ENCODE measurements at places on chromosomes 2 and 18. TPM values are rescaled to one million over a fixed set of nuclear protein-coding genes. Genes with fewer than 3 reads are reported as not detected.

- no peak for DNase-seq
These were observed 44.6 kb upstream of the AAK1 start for GRCh38 chr2:69687971-69688611.

GRCh38 chr2:222797261-222797660 lies 63.6 kb upstream of the ACSL3 start:
- peak; percentile 29 for DNase-seq

DNA sequence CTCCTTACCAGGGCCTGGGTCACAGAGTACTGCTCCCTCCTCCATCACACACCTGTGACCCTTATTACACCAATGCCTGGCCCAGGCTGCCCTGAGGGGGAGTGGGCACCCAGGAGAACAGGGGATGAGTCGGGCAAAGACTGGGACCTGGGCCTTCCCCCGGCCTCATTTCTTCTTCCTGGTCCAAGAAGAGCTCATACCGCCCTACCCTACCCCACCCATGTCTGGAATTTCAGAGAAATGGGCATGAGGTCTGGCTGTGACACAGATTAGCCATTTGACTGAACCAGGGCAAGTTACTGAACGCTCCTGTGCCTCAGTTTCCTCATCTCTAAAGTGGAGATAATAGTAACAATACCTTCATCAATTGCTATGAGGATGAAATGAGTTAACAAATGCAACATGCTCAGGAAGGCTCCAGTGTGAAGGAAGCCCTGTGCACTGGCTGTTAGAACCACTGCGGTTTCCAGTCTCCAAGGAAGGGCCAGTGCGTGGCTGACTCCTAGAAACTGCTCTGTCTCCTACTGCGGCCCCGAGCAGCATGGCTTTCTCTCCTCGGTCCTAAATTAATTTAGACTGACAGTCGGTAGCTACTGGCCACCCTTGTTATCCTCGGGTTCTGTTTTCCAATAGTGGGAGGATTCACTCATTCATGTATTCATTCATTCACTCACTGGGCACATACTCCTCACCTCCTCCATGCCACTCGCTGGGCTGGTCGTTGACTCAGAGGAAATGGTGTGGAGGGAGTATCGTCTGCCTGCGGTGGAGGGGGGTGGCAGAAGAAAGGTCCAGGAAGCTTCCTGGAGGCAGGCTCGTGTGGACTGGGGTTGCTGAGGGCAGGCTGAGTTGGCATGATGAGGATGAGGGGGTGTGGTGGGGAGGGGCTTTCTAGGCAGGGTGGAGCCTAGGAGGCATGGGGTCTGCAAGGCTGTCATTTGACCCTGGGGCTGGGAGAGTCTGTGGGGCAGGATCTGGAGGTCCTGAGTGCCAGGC lies 175.6 kb downstream of the GLI2 start:
- DNase-seq = peak; percentile 63

DNA sequence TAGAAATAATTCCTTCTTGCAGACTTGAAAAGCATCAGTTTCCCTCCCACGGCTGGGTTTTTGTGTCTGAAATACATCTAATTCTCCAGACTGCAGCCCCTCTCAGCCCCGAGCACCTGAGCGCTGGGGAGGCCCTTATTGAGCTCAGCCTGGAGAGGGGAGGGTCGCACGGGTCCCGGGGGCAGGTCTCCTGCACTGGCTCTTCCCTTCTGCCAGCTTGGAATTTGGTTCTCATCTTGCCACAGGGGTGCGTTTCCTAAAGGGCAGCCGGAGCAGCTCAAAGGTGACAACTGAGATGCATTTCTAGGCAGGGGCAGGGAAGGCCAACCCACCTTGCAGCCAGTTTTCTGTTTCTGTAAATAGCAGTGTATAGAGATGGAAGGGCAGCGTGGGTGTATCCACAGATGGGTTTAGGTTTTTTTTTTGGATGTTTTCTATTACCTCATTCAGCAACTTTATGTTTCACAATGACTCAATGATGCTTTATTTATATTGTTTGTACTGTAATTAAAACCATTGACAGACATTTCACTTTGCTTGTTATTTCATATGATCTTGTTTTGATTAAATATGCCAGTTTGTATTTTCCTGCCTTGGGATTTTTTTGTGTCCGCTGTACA lies 37.0 kb downstream of the GBX2 start:
- no peak for DNase-seq

DNA sequence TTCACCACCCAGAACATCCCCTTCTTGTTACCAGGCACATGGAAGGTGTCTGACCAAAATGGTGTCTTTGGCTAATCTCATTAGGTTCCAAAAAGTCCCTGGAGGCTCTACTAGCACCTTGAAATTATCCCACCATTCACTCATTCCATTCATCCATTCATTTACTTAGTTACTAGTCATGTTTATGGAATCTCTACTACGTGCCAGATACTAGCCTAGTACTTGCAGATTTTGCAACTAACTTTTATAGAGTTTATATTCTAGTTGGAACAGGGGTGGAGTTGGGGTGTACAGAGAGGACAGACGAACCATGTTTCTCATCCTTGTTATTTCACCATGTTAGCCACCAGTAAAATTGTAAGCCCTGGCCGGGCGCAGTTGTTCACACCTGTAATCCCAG lies 4.0 kb upstream of the NOP58 start:
- peak; percentile 45 for DNase-seq

LDLRAD4 gene
- 0.97 TPM for total RNA-seq

MC5R gene
- not detected for total RNA-seq

Measured in fibroblast of villous mesenchyme (primary cell).